Right lobe of liver (tissue), 6 donors: ENCODE measurements at places on chromosomes 1 and 21.

GRCh38 chr1:17696417-17697301, 58.5 kb upstream of the ACTL8 start:
- no peak for DNase-seq

- DNase-seq: no peak
These were observed 3.1 kb downstream of the COQ8A start for GRCh38 chr1:226943156-226943555.

- DNase-seq: no peak
These were observed 37.3 kb upstream of the F3 start for GRCh38 chr1:94578856-94579255.

DNA sequence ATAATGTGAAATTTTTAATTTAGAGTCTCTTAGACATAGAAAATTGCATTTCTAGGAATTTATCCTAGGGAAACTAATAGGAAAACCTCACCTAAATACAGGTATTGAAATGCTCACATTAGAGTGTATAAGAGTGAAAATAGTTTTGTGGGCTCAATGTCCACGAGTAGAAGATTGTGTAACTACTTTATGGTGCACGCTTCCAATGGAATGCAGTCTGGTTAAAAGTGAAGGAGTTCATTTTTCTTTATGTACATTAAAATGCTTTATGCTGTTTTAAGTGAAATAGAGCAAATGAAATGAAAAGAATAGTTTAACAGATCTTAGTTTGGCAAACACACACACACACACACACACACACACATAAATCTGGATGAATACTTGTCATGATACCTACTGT, 278.2 kb downstream of the USP25 start:
- no peak for DNase-seq

- peak; percentile 78 for DNase-seq
These were observed 86.8 kb upstream of the CD34 start for GRCh38 chr1:207997486-207998268.

DNA sequence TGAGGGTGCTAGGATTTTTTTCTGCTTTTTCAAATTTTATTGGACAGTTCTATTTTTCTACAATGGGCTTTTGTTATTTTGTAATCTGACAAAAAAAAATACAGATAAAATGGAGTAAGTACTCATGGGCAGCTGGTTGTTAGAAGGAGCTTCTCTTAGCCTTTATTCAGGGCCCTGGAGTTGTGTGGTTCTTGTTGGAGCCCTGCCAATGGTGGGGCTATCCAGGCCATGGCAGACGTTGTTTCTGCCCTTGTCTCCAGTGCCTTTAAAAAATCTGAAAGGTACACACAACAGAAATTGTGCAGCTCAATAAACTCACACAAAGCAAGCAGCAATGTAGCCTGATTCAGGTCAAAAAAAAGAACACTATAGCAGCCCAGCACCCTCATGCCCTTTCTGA, 153.5 kb upstream of the GALNT2 start:
- no peak for DNase-seq

- no peak for DNase-seq
These were observed 87.6 kb downstream of the DRAM2 start for GRCh38 chr1:111052246-111052645.

DNA sequence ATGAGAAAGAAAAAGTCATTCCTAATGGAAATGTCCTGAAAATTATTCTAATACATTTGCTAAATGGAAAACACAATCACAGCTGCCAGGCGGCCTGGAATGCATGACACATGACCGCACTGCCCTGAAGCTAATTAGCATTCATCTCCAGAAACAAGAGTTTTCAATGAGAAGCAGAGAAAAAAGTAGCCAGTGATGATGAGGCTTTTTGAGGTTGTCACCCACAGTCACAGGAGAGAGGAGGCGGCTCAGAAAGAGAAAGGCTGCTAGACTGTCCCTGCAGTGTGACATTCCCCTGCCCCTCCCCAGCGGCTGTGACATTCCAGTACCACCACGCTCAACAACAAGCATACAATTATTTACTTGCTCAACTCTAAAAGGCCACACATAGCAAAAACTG, 122.9 kb upstream of the KRTAP19-8 start:
- no peak for DNase-seq

GRCh38 chr1:193434319-193434718, 247.9 kb upstream of the B3GALT2 start:
- DNase-seq: no peak
